ENCODE measurements at places on chromosomes 1 and 21.

GRCh38 chr1:48726139-48726538 is 50.6 kb downstream of the BEND5 start:
- no peak for DNase-seq

GRCh38 chr1:38680801-38681510 is 178.6 kb downstream of the RRAGC start:
- peak; percentile 27 for DNase-seq

DNA sequence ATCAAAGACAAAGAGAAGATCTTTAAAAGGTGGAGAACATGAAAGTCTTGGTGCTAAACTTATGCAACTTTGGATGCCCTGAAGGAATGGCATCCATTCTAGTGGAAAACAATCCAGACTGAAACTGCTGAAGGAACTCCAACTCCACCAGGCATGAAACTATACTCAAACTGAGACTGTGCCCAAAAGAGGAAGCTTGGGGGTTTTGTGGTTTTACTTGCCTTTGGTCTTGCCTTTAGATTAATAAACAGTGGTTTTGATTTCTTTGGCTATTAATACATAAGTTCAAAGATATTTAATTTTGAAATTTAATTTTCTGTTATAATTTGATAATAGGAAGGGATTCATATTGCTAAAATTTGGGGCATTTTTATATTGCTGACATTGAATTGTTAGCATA is 17.4 kb upstream of the SLC30A10 start:
- no peak for DNase-seq

DNA sequence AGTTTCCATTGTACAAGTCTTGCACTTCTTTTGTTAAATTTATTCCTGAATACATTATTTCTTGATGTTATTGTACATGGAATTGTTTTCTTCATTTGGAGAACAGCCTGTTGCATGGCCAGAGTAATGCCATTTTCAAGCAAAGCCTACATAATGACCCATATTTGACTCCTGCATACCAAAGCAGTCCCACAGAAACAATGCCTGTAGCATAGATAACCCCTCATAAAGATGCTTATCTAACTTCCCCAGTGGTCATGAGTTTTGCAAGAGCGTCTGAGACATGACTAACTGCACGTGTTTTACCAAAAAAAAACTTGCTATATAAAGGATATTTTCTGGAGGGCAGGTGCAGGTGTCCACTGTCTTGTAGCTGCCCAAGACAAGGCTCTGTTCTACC is 30.3 kb upstream of the RLF start:
- DNase-seq: no peak

GRCh38 chr1:154519591-154519991 is 17.4 kb upstream of the SHE start:
- no peak for DNase-seq

GRCh38 chr1:1250786-1251284 is 4.3 kb upstream of the C1QTNF12 start:
- DNase-seq: no peak

- no peak for DNase-seq
Observed at GRCh38 chr21:23009360-23009759, 2011.2 kb downstream of the NCAM2 start.

- no peak for DNase-seq
Observed at GRCh38 chr1:85220756-85221201, 20.0 kb upstream of the SYDE2 start.

DNA sequence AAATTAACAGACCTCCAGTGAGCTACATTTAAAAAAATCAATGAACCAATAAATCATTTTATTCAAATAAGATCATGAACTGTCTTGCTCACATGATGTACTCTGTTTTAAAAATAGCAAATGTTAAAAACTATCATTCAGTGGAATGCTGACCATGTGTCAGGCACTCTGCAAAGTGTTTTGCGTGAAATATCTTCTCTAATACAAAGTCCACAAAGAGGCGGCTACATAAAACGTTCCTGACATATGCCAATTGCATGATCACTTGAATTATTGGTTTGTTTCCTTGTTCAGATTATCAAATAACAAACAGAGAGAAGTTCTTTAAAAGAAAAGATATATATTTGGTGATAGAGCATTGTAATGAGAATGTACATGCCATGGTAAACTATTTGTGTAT is 10.7 kb downstream of the FMO2 start:
- DNase-seq: no peak

GRCh38 chr1:156781585-156782186 is 14.4 kb downstream of the PRCC start:
- peak; percentile 88 for DNase-seq

DNA sequence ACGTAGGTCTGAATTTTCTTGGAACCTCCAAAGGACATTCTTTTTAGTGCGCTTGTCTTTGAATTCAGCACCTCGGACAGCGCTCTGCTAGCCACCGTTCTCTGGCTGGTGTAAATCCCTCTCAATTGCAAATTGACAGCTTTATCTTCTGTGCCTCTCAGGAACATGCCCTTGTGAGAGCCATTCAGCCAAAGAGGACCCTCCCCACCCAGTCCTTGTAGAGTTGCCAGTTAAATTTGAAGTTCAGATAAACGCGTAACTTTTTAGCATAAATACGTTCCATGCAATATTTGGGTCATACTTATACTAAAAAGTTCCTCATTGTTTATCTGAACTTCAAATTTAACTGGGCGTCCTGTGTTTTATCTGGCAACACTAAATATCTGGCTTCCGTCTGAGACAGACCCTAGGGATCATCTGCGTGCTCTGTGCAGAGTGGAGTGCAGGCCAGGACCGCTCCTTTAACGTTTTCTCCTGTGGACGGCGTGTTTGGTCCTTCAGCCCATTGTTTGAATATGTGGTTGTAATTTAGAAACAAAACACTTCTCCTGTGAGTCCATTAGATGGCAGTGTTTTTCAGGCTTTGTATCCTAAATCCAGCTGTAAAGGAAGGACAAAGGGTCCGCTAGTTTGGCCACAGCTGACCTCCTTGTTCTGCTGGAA is 7.0 kb downstream of the KCNAB2 start:
- DNase-seq: peak; percentile 64

DNA sequence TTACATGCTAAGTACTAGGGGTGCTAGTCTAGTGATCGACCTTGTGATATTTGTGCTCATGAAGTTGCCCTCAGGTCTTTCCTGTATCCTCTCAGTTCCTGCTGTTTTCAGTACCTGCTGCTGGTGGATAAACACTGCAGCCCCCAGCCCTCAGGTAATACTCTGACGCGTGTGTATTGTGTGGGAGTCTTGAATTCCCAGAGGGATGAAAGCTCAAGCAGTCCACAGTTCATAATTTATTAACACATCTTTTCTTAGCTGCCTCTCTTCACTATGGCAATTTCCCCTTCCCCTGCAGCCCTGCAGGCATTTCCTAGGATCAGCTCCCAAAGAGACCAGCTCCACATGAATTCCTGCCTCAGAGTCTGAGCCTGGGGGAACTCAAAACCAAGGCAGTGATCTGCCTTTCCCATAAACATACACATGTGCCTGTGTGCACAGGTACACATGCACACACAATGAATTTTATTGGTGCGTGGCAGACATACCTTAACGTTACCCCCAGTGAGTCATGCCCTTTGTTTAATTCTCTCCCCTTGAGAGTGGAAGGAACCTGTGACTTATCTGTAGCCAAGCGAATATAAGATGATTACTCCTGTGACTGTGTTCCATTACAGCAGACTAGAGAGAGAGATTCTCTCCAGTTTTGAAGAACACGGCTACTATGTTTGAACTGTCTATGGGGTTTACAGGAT is 14.1 kb upstream of the HMGCS2 start:
- no peak for DNase-seq

DNA sequence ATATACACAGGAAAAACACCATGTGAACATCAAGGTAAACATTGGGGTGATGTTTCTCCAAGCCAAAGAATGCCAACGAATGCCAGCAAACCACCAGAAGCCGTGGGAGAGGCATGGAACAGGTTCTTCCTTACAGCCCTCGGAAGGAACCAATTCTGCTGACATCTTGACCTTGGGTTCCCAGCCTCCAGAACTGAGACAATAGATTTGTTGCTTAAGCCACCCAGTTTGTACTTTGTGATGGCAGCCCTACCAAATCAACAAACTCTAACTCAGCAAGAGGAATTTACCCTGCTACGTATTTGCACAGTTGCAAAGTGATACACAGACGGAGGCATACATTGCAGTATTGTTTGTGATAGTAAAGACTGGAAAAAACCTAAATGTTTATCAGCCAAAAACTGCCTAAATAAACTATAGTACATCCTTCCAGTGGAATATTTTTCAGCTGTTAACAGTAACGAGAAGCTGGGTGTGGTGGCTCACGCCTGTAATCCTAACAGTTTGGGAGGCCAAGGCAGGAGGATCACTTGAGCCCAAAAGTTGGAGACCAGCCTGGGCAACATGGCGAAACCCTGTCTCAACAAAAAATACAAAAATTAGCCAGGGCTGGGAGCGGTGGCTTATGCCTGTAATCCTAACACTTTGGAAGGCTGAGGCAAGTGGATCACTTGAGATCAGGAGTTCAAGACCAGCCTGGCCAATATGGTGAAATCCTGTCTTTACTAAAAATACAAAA is 12.5 kb upstream of the ZC3H12A start:
- DNase-seq: no peak

DNA sequence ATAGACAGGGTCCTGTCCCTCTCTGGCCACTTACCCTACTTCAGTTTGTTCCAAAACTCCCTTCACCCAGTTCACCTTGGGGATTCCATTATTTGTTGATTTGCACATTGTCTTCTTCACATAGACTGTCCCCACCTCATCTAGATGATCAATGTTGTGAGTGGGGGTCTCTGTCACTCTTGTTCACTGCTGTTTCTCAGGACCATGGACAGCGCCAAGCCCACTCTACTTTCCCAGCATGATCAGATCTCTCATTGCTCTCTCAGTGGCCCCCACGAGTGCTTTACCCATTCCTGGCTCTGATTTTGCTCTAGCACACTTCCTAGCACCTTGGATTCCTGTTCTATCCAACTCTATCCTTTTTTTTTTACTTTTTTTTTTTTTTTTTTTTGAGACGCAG is 45.4 kb upstream of the IGSF21 start:
- DNase-seq: no peak

DNA sequence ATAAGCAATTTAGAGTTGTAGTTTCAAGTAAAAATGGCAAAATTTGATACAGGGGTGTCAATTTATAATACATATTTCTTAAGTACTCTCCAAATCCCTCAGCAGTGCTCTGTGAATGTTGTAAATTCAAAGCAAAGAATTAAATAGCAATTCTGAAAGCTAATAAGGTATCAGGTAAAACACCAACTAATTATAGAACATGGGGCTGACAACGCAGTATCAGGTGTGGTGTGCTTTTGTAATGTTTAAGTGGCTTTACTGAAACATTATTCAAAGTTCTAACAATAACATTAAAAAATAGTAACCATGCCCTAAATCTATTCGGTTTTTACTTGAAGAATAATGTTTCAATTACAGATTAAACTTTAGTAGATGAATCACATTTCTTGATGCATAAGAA is 1271.2 kb upstream of the ADGRL2 start:
- no peak for DNase-seq

All from fibroblast of mammary gland (primary cell).